ENCODE measurements at places on chromosomes 11 and 22.

GRCh38 chr11:128205796-128206195 lies 381.6 kb downstream of the ETS1 start:
- DNase-seq = no peak

GRCh38 chr11:112016765-112017376 lies 8.3 kb upstream of the DLAT start:
- DNase-seq = no peak

- peak; percentile 82 for DNase-seq
Measured at GRCh38 chr11:117985953-117986887, at the start of gene IL10RA. IL10RA (plus strand) TSS chr11:117986394; CDS start chr11:117986468, 74 bp downstream.

- peak; percentile 27 for DNase-seq
Measured at GRCh38 chr11:8018484-8019313, 31.6 kb downstream of the EIF3F start.

DNA sequence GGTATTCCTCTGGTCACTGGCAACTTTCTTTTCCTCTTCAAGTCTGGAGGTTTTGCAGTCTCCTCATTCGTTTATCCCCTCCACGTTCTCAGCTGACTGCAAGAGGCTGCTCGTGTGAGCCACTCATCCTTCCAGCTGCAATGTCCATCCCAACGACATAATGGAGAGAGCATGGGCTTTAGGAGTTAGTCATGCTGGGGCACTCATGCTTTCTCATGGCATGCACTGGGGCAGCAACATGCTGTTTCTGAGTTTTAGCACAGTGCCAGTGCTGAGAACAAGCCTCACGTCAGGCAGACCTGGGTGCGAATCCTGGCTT lies 7.1 kb downstream of the DCPS start:
- no peak for DNase-seq

- DNase-seq = peak; percentile 44
Measured at GRCh38 chr22:46367707-46368191, 32.2 kb downstream of the TRMU start.

DNA sequence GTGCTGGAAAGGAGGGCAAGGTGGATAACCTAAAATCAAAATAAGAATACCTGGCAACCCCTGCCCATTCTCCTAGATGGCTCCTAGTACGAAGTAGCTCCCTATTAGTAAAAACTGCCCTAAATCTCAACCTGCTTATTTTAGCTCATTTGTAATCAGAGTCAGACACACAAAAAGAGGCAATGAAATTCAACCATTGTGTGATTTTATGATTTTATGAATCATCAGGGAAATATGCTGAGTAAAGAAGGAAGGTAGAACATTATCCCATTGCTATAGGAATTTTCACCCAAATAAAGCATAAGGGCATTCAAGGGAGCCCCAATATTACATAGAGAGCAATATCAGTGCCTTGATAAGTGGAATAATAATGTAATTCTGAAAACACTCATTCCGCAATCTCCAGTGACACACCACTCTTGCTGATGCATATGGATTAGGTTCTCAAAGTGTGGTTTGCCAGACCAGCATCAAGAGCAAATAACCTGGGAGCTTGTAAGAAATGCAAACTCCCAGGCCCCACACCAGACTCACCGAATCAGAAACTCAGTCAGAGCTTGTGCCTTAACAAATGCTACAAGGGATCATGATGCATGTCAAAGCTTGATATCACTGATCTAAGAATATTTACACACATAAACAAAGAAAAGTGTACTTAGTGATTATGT lies 789.6 kb downstream of the DLG2 start:
- DNase-seq = no peak

GRCh38 chr11:69646493-69647389 lies 5.8 kb downstream of the CCND1 start:
- DNase-seq = no peak

DNA sequence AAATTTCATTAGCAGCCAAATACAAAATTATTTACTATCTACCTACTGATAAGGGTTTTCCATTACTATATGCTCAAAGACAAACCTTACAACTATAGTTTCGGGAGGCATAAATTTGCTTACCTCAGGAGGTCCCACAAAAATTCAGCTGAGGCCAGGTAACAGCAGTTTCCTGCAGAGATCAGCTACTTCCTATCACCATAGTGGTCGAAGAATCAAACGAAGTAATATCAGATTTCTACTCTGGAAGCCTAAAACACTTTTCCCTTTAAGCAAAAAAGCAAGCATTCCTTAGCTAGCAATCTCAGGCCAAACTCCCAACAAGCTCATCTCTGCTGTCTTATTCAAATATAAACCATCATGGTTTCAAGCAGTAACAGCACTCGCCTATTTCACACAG lies 3.1 kb downstream of the NAP1L4 start:
- DNase-seq = no peak

- DNase-seq = no peak
Measured at GRCh38 chr11:121643479-121644186, 190.9 kb upstream of the SORL1-AS1 start.

- no peak for DNase-seq
Measured at GRCh38 chr11:124756033-124756752, 4.1 kb upstream of the VSIG2 start.

- DNase-seq = peak; percentile 33
Measured at GRCh38 chr11:123357990-123358827, 71.9 kb upstream of the GRAMD1B start.

- DNase-seq = peak; percentile 5
Measured at GRCh38 chr11:18012122-18012905, 533 bp downstream of the SERGEF start.

- DNase-seq = no peak
Measured at GRCh38 chr22:37354670-37355069, 72.4 kb downstream of the CYTH4 start.

- no peak for DNase-seq
Measured at GRCh38 chr11:68857037-68857586, 15.4 kb upstream of the CPT1A start.
